ENCODE measurements at places on chromosomes 4 and X.
A peak's percentile ranks its signal among the peaks of the same experiment; 100 is the strongest.

- no peak for DNase-seq
These were observed 140.6 kb downstream of the ARSF start for GRCh38 chrX:3181846-3182245.

DNA sequence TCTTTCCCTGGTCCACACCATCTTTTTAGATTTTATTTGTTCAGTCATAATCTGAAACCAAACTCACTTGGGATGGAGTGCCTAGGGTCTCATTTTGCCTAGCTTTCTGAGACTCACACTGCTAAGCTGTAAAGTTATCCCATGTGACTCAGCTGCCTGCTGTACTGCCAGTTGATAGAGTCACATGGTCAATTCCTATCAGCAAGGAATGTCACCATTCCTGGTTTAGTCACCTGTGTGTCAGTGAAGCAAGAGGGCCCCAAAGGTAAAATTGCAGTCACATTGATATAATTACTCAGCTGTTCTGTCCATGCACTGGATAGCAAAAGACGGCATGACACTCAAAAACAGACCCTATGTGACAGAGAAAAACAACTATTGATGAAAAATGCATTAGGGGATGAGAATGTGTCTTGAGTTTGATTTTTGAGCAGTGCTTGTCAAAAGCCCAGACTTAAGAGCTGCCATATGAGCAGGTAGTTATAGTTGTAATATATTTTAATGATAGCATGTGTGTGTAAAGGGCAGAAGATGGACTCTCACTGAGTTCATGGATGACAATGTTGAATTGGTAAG lies 413.2 kb downstream of the PPARGC1A start:
- no peak for DNase-seq

GRCh38 chrX:74529311-74529710 lies 85.1 kb downstream of the RLIM start:
- no peak for DNase-seq

DNA sequence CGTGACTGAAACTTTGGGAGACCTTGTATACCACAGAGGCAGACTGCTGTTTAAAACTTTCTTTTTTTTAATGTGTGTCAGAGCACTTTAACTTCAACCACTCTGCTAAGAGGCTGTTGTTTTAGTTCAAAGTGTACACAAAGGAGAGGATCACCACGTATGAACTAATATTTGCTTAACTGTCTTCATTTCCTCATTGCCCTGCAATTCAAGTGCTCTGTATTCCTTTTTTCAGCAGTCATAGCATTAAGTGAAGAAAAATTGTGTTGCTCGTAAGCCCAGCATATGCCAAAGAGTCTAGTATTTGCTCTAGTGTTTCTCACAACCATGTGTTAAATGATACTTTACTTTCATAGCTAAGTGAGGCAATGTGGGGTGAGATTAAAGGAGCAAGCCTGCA lies 63.0 kb upstream of the HHIP start:
- DNase-seq, result no peak

DNA sequence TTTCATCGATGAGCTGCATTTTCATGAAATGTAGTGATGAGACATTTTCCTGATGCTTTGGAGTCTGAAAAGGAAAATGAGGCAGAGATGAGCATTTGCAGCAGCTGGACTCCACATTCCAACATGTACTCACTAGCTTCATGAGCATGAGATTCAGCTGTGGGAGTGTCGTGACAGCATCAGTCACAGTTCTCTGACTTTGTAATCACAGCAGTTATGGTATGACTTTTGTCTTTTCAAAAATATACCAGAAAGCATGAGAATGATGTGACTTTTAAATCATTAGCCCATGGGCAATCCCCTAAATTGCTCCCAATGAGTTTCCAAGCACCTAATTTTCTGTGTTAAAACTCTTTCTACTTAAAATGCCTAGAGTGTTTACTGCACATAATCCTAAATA lies 18.3 kb upstream of the MSL3 start:
- no peak for DNase-seq

DNA sequence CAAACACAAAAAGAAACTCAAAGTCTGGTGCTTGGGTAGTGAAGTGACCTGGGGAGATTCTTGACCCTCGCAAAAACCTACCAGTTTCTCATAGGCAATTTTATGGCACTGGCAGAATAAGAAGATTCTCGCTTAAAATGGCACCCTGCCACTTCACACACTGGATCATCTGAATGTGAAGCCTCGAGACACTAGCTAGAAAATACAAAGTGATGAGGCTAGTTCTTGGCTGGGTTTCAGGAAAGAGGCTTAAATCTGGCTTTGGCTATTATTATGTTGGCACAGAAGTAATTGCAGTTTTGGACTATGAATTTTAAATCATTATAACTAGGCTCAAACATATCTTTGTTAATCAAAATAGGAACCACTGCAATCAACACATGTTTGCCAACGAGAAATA lies 634.7 kb upstream of the BOD1L1 start:
- DNase-seq, result no peak

GRCh38 chr4:118676128-118676527 lies 9.1 kb upstream of the METTL14 start:
- no peak for DNase-seq

DNA sequence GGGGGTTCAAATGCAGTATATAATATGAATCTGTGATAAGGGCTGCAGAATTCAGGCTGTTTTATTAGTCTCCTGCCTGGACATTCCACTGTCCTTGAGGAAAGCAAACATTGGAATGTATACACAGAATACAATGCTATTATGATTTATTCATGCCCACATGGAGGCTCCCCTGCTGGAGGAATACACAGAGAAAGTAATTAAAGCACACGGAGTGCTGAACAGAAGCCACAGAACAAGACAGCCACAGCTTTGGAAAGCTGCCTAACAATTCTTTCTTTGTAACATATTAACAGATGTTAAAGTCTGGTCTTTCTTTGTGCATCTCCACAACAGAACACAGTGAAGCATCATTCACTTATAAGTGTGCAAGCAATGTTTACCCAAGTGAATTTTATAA lies 155.8 kb downstream of the ARAP2 start:
- no peak for DNase-seq

- no peak for DNase-seq
These were observed 6.5 kb upstream of the GJB1 start for GRCh38 chrX:71216485-71216884.

GRCh38 chr4:186285147-186285546 lies 19.2 kb downstream of the F11 start:
- DNase-seq, result no peak

DNA sequence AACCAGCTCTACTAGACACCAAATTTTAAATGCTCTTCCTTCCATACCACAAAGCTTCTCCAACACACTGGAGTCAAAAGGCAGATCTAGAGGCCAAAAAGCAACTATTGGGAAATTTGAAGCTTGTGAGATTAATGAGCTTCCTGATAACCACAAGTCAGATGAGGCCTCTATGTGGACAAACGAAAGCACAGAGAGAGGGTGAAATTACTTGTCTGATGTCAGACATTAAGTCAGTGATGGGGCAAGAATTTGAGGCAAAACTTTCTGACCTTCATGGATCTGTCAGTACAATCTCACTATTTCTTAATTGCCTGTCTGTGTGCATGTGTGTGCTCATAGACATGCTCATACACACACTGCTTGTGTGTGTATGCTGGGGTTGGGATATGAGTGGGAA lies 103.6 kb downstream of the GUCY2F start:
- DNase-seq, result no peak

- DNase-seq, result peak; percentile 16
These were observed 3.2 kb downstream of the PCDH7 start for GRCh38 chr4:30723201-30723955.

- DNase-seq, result no peak
These were observed 113.6 kb downstream of the SPRY1 start for GRCh38 chr4:123510221-123510620.

- DNase-seq, result peak; percentile 99
These were observed 2.9 kb downstream of the MAML3 start for GRCh38 chr4:140150886-140151698.

- DNase-seq, result no peak
These were observed 599.9 kb upstream of the IGFBP7 start for GRCh38 chr4:57710053-57710452.

DNA sequence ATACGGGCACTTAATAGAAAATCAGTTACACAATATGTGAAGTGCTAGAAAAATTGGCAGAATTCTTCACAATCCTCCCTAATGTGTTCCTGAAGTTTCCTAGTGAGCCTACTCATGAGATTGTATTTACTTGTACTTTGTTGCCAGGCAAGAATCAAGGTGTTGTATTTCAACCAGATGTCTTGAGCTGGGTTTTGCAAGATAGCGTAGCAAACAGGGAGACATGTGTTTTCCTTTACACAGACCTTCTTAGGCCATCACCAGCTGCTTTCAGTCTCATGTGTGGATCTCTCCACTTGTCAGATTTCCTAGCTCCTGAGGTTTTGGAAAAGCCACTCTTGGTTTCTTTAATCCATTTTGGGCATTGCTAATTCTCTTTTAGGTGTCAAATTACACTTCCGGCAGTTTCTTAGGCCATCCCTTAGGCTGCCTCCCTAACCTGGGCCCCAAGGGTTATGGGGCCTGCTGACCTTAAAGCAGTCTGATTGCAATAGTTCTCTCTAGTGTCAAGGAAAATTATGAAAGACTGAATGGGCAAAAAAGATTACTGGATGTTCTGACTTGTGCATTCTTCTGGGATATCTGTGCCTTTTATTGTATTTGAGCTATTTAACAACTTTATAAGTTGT lies 12.2 kb upstream of the EDA start:
- DNase-seq, result no peak

DNA sequence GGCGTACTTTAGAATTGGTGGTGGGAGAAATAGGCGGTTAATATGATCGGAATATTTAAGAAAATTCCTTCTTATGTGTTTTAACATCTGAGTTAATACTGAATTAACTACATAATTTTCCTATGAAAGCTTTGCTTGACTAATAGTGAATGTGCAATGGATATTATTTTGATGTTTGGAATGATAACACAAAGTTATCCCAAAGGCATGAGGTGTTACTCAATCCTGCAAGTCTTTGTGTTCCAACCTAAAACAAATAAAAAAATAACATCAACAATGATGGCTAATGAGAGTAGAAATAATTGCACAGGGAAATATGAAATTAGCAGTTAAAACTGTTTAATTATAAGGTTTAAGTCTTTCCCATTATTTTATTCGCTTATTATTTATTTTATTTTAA lies 183.6 kb upstream of the ARSJ start:
- DNase-seq, result no peak

DNA sequence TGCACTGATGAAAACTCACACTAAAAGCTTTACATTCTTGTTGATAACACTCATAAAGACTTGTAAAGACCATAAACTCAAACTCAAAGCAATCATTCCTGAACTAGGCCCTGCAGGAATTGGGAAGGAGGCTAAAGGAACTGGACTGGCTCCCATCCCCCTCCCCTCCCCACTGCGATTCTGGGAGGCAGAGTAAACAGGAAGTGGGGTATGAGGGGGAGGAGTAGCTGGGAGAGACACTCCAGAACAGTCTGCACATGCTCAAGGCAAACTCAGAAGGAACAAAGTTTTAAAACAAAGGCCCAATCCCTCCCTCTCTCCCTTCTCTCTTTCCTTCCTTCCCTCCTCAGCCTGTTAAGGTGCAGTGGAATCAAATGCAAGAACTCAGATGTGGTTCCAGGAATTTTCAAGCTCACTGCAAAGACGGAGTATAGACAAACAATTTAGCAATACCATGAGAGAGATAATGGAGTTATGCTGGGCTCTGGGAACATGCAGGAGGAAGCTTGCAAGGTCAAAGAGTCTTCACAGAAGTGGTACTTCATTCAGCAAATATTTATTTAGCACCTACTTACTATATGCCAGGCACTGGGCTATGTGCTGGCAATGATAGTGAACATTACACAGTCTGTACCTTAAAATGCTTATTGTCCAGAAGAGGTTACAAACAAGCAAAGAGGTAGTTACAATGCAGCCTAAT lies 15.9 kb downstream of the MID1IP1 start:
- no peak for DNase-seq

DNA sequence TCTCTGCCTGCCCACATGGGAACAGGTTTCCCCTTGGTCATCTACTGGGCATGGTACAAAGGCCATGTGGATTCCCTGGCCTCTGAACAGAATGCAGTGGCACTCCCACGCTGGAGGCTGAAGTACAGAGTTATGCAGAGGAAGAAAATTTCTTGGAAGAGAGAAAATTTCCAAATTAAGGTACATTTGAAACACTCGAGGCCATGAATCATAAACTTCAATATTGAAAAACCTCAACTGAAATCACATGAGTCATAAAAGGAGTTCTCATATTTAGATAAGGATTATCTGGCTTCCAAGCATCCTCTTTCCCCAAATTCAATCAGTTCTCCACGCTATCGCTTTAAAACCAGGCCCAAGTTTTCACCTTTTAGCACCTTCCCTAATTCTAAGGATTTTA lies 28.1 kb upstream of the TXK start:
- no peak for DNase-seq

- DNase-seq, result no peak
These were observed 105.7 kb upstream of the GATB start for GRCh38 chr4:151866592-151866918.

DNA sequence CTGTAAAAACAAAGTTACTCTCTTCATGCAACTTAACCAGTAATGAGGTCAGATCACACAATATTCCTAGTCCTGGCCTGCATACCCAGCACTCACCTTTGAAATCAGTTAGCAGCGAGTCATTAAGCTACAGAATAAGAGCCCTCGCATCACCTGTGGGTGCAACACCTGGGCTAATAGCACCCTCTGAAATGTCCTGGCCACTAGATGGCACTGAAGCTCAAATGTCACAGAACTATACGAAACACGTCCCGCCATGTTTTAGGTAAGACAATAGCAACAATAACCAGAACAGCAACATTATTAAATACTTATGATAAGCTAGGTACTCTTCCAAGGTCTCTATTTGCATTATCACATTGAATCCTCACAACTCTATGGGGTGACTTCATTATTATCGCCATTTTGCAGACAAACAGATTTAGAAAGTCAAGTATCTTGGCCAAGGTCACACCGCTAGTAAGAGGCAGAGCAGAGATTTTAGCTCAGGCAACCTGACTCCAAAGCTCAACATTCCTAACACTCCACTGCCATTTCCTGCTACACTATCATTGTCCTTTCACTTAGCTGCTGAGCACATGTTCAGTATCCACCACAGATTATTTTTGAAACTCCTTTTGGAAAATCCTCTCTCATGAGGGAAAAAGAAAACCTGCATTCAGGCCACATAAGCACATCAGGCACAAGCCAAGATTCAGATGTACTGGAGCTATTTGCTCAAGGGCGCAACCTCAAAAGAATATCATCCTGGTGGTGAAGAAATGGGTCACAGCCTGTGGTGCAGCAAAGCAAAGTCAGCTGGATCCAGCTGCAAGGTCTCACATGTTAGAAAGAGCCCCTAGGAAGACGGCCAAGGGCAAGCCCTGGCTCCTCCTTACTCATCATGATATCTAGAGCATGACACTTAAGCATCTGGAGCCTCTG lies 59.5 kb upstream of the KDR start:
- no peak for DNase-seq

Data from right kidney (tissue), 9 donors.